ENCODE measurements at places on chromosomes 13 and 19.

- no peak for DNase-seq
These were observed 76.0 kb downstream of the ZDHHC20 start for GRCh38 chr13:21383090-21383489.

DNA sequence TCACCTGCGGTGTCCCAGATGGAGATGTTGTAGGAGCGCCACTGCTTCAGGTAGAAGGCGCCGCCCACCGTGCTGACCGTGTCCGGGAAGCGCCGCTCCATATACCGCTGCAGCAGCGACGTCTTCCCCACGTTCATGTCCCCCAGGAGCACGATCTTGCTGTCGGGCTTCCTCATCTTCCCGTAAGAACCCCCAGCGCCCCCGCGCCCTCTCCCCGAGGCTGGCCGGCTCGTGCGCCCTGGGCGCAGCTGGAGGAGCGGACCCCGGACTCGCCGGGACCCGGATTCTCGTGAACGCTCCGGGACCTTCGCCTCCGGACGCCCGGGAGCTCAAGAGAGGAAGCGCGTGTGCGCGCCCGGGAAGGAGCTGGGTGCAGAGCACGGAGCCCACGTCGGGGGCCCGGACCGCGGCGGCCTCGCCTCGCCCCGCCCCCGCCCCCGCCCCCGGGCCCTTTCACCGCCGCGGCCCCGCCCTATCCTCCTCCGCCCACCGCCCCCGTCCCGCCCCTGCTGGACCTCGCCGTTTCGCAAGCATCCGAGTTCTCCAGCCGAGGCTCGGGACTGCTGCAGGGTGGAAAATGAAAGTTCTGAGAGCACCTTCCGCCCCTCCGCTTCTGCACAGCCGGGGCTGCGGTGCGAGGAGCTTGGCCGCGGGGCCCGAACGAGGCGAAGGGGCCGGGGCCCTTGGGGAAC is at the start of gene RAB20:
RAB20 (minus strand) TSS at position 379 of the 692 bp plus-strand sequence; CDS start at position 176, 203 bp downstream.
- DNase-seq, result peak; percentile 56

GRCh38 chr19:2268480-2268830 is 12.2 kb upstream of the JSRP1 start:
- no peak for DNase-seq

DNA sequence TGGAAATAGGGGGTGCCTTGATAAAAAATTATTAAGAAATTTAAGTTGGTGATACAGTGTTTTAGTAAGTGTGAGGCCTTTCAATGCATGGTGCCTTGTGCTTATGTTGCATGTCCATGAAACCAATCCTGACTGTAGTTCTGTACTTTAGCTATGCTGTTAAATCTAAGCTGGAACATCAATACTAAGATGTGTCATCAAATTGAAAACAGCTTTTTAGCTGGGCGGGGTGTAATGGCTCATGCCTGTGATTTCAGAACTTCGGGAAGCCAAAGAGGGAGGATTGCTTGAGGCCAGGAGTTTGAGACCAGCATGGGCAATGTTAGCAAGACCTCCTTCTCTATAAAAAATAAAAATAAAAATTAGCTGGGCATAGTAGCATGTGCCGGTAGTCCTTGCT is 930.3 kb upstream of the PCDH9 start:
- no peak for DNase-seq

- DNase-seq, result no peak
These were observed 2.1 kb downstream of the IFNL2 start for GRCh38 chr19:39270036-39270871.

All from activated T-cell treated with anti-CD3 and anti-CD28 coated beads, Interleukin-2, amount 50 U/mL, for 48 hours (primary cell).